ENCODE measurements at places on chromosomes 7 and 10.

DNA sequence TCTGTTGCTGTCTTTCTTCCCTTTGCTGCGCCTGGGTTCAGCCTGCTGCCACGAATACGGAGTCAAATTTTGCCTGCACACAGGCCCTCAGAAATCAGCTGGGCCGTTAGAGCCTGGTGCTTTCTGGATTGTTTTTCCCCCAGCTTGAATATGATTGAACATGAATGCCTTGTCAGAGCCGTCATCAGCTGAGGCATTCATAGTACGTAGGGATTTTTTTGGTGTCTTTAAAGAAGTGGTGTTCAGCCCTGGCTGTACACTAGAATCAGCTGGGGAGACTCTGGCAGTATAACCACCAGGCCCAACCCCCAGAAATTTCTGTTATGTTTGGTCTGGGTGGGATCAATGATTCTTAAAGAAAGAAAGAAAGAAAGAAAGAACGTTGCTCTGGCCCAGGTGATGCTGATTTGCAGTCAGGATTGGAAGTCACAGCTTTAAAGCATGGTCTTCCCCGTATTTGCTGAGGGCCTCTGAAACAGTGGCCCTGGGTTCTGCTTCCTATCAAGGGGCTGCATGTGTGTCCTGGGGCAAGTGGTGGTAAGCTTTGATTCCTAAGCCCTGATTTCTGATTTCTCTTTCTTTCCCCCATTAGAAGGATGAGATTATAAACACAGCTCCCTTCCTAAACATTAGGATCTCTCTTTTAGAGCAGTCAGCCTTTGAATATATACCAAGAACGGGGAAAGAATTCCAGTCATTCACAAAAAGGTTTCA is 24.7 kb downstream of the NUB1 start:
- no peak for DNase-seq

GRCh38 chr10:6405713-6406112 is 174.4 kb downstream of the PRKCQ start:
- no peak for DNase-seq

DNA sequence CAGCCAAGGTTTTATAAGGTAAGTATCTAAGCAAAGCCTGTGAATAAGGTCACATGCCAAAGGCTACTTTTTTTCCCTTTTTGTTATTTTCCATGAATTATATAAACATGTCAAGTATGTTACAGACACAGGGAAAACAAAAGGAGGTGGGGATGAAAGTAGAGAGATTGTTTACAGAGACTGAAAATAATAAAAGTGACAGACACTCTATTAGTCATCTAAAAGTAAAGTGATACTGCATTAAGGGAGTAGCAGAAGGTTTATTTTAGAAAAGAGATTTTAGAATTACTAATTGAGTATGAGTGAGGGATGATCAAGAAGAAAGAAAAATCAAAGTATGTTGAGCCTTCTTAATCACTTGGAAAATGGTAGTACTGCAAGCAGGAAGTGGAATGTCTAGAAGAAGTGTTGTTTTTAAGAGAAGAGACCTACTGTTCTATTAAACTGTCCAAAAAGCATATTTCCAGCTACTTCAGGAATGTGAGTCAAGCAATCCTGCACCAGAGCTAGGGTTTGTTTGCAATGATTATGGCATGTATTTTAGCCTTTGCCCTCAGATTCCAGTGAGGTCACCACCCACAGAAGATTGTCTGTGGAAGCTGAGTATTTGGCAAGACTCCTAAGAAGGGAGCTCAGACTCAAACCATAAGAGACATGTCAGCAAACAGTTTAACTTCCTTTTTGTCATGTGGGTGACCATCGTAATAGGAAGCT is 177.9 kb upstream of the PLXDC2 start:
- DNase-seq = no peak

DNA sequence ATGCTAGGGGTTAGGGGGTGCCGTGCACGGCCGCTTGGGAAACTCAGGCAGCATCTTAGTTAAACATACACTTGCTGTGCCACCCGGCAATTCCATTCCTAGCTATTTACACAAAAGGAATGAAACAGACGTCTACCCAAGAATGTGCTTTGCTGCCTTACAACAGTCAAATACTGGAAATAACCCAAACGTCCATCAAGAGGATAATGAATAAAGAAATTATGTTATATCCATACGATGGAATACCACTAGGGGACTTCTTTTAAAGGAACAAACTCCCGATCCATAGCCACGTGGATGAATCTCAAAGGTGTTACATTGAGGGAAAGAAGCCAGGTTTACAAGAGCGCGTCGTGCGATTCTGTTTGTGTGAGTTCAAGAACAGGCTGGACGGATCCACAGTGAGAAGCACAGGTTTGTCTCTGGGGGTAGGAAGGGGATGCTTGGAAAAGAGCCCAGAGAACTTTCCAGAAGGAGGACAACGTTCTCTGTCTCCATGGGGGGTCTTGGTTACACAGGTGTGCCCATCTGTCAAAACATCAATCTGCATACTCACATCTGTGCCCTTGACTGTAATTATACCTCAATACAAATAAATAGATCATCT is 41.8 kb downstream of the STK32C start:
- no peak for DNase-seq

DNA sequence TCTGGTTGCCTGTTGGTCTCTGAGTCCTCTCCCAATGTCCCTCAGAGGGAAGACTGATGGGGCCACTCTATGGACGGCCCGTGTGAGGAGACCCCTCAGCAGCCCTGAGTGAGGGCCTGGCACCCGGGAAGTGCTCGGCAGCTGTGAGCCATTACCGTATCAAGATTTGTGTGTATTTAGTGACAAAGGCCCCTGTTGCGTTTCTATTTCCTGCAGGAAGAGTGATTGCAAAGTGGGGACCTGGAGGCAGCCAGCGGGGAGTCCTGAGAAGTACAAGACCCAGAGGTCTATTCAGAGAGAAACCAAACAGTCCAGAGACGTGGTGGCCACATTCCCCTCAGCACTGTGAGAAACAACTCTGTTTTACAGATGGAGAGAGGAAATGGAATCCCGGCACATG is 51.1 kb upstream of the CHST15 start:
- no peak for DNase-seq

GRCh38 chr10:102645388-102645740 is 1.1 kb downstream of the TRIM8 start:
- no peak for DNase-seq

DNA sequence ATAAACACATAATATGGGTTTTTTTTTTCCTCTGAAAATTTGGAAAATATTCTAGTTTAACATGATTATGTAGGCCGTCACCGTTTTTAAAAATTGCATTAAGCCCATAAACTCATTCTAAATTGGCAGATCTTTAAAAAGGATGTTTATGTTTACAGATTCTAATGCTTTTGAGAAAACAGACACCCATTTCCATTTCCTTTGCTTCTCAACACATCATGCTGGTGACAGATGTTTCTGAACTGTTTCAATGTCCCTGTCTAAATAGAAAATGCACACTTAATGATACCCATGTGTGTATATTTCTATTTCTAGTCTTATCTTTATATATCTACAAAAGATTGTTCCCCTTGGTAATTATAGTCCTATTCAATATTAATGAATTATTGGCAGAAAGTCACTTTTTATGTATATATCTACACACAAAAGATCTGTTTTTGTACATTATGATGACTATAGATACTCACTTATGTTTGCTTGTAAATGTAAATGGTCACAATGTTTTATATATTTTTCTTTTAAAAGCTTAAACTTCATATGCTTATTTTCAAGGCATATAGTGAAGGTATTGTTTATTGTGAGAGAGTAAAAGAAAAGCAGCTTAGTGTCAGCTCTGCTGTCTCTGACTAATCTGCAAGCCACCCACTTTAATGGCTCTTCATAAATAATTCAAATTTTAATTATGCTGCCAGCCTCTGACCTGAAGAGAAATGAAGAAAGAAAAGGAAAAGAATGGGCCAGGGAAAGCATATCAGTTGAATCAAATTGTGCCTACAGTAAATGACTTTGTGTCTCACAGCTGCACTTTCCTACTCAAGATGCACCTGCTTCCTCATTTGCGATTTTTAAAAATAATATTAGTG is 179.4 kb downstream of the CACNA2D1 start:
- DNase-seq = no peak

DNA sequence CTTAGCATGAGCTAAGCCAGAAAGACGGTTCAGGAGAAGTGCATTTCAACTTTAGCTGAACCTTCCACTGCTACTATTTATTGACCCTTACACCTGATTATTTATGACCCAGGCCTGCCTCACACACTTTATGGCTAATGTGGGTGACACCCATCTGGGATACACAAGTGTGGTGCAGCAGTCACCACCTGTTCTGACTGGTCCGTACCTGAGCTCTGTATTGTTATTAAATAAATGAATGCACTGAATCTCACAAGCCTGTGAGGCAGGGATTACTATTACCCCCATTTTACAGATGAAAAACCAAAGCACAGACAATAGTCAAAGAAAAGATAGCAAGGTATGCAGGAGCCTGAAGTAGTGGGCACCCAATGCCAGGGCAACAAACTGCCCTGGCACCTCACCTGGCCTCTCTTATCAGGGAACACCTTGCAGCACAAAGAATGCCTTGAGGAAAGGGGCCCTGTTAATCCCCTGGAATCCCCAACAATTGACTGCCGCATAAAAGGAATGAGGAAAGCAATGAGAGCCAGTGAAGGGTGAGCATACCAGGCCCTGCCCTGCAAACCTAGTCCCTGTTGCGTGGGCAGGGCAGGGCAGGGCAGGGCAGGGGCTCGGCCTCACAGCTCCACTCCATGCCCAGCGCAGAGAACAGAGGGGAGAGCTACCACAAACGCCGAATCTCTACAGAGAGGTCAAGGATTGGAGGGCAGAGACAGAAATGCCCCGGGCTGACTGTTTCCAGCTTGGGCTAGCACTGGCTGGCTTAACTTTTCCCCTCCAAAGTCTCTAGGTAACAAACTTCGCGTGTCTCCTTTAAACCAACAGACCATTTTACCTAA is 1.3 kb downstream of the ANXA11 start:
- DNase-seq = no peak

DNA sequence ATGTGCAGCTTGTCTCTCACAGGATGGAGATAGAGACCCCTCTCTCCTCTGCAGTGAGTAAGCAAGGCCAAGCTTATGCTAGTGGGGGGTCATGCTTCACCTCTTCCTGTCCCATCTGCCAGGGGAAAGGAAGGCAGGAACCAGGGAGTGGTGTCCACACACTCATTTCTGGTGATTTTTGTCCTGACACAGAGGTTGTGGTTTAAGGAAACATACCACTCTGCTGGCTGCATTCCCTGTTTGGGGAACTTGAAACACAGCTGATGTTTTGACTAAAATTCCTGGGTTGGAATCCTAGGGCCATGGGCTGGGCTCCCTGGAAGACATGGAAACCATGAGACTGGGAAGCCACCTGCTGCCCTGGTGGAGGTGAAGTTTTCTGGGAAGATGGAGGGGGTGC is 21.4 kb downstream of the C10orf120 start:
- DNase-seq = no peak

DNA sequence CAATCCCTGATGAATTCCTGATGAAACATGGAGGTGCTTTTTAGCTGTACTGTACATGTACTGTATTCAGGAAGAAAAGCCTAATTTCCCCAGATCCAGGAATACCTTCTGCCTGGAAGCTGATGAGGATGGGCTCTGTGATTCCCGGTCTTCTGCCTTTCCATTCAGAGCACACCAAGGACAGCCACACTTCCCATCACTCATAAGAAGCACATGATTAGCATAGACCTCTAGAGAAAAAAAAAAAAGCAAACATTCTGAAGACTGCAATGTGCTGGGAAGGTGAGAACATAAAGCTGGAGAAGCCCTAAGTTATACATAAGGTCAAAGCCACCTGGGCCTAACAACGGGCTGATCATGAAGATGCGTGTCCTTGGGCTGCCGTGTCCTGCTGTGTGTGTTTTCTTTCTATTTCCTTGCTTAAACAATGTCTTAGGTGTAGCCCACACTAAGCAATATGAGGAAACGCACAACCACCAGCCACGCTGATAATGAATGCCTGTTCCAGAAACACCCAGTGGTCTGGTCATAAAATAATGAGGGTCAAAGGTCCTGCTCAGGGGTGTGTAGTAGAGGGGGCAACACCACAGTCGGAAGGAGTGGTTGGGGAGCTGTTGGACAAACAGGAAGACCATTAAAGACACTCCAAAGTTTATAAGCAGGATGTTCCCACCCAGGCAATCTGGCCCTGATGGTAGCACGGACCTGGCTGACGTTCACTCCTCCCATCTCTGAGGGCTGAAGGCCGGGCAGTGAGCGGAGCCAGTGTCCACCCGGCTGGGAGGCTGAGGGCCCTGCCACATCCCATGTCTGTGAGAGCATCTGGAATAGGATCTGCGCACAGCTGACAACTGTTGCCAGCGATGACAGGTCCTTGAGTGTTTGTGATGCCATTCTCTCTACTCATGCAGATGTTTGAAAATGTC is 7.9 kb downstream of the PKD1L1 start:
- DNase-seq = no peak

DNA sequence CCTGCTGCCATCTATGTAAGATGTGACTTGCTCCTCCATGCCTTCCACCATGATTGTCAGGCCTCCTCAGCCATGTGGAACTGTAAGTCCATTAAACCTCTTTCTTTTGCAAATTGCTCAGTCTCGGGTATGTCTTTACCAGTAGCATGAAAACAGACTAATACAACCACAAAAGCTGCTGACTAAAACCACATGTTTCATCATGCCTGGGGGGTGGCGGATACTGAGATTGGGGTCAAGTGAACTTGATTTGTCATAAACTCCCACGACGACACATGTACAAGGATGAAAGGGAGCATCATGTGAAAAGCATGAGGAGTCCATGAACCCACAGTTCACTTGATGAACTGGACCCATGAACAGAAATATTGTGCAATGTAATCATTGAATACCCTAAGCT is 134.9 kb upstream of the ANK3 start:
- no peak for DNase-seq

DNA sequence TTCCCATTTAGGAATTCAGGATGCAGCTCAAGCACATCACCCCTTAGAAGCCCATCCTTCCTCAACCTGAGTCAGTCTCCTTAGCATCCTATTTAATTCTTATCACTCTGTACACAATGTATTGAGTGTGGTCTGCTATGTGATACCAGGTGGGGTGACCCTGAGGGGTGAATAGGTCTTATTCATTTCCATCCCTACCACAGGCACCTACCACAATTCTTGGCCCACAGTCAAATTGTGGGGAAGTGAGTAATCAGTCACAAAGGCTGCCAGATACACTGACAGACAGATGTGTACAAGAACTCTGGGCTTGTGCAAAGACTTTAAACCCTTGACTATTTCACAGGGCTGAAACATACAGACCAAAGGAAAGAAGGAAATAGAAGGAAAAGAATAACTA is 560.5 kb downstream of the PARD3 start:
- DNase-seq = no peak
